Femur (tissue), 1 donor: ENCODE measurements at places on chromosomes 3 and 15.

- no peak for DNase-seq
These were observed 74.7 kb upstream of the ACKR4 start for GRCh38 chr3:132522353-132522752.

- peak; percentile 50 for DNase-seq
These were observed 58.2 kb downstream of the FGD5 start for GRCh38 chr3:14876921-14877333.

- no peak for DNase-seq
These were observed 234.3 kb downstream of the SHOX2 start for GRCh38 chr3:157871838-157872460.

DNA sequence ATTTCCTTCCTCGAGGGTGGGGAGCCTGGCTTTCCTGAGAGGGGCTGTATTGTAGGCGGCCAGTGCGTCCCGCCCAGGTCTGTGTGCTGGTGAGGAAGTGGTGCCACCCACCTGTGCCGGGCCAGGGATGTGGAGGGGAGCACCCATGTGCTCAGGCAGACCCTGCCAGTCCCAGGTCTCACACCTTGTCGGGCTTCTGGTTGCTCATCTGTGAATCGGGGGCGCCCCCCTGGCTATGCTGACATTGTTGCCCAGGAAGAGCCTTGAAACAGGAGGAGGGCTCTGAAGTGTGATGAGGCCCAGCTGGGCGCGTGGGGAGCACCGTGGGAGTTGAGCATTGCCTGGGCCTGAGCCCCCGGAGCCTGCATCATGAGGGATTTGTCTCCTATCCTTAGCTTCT, 4.8 kb downstream of the FBLN2 start:
- no peak for DNase-seq

GRCh38 chr3:143559296-143559695, 289.0 kb downstream of the SLC9A9 start:
- no peak for DNase-seq
